ENCODE measurements at places on chromosomes 7 and 10.

DNA sequence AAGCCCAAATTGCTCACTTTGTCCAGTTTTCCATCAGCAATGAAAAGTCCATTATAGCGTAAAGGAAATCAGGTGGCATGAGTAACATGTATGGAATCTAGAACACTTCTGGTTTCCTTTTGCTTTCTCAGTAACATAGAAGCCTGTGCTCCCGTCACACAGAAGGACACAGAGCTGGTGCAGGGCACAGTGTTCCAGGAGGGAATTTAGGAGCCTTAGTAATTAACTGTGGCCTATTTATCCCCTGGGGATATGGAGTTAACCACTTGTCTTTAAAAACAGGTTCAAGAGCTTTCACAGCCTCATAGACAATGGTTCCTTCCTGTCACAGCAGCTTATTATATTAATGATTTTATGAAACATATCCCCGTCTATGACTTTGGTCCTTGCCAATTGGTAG is 189.9 kb downstream of the NEBL start:
- no peak for DNase-seq

- DNase-seq: no peak
These were observed 10.5 kb downstream of the SKAP2 start for GRCh38 chr7:26853788-26854393.

GRCh38 chr10:132693676-132694075 is 92.3 kb downstream of the NKX6-2 start:
- no peak for DNase-seq

GRCh38 chr7:149147752-149148653 is 750 bp downstream of the ZNF398 start:
- DNase-seq: peak; percentile 46

GRCh38 chr7:3592401-3593134 is 291.5 kb downstream of the SDK1 start:
- DNase-seq: peak; percentile 84
